Activated CD8-positive, alpha-beta memory T cell treated with anti-CD3 and anti-CD28 coated beads for 24 hours (primary cell): ENCODE measurements at places on chromosomes 6 and 20.

- DNase-seq: no peak
Observed at GRCh38 chr6:170038708-170039107, 252.2 kb downstream of the DLL1 start.

GRCh38 chr20:37816003-37816402 is 86.9 kb upstream of the VSTM2L start:
- no peak for DNase-seq

DNA sequence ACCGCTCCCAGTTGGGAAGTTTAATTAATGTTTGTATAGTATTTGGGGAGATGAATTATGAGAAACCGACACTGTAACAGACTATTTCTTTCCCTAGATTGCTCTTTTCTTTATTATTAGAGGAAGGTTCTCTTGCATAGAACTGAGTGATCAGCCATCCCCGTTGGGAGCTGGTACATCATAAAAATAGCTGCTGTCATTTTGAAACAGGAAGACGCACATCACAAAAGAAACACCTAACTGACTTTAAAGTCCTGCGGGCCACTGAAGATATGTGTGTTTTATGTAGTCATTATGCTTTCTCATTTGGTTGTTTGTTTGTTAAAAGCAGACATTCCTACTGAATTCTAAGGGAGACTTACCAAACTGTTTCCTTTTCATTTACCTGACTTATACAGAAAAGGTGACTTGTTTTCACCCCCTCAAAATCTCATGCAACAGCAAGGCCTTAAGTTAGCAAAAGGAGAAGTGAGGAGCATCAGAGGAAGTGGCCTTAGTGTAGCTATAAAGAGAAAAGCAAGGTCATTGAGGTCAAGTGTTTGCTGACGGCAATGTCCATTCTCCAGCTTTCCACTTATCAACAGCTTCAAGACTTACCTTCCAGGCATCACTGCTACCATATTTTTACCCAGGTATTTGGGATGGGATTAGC is 91.0 kb downstream of the PKHD1 start:
- DNase-seq: no peak

DNA sequence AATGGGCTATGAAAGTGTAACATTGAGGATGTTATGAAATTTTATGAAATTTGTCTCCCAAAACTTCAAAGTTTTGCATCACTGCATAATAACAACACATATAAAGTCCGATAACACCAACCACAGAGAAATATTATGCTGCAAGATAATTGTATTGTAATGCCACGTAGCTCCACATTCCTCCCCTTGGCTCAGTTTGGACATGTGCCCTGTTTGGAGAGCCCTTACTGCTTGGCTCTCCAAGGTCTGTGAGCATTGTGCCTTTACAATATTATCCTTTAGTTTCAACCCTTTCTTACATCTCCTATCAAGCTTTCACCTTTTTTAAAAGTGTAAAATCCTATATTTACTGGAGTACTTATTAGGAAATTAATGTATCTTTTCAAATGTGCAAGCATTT is 10.8 kb downstream of the HBS1L start:
- no peak for DNase-seq

GRCh38 chr20:25476106-25477013 is 68.9 kb downstream of the GINS1 start:
- DNase-seq: no peak
